Nephron progenitor cell (in vitro differentiated cells): ENCODE measurements at places on chromosomes 2 and 18.

GRCh38 chr18:44465381-44465841 lies 215.3 kb upstream of the SETBP1 start:
- DNase-seq: no peak

GRCh38 chr18:24559526-24559925 lies 99.1 kb downstream of the HRH4 start:
- no peak for DNase-seq

DNA sequence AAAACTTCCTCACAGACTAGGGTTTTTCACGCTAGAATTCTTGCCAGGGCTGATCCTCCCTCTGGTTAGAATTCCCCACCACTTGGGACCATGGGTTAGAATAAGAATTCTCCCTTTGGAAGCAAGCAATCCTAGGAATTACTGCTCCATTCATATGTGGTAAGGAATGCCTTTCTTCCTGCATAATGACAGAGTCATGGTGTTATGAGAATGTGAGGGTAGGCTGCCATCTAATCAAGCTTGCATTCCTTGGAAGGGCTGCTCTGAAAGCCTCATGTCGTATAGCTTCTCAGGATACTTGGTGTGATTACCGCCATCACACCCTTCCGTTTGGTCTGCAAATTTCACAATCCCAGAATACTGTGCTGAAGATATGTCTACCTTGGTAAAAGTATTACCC lies 1282.4 kb upstream of the PIK3C3 start:
- no peak for DNase-seq

GRCh38 chr2:239640676-239641578 lies 240.1 kb upstream of the HDAC4 start:
- DNase-seq: no peak

DNA sequence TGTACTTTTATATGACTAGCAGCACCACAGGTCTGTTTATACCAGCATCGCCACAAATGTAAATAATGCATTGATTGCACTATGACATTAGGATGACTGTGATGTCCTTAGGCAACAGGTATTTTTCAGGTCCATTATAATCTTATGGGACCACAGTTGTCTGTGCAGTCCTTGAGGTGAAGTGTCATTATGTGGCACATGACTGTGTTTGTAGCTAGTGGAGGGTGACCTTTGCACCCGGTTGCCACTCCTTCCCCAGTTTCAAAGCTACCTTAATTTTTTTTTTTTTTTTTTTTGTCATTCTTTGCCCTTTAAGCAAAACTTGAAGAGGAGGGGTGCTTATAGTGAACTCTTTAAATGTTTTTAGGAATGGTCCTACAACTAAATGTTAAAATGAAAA lies 386.4 kb downstream of the THSD7B start:
- DNase-seq: no peak

DNA sequence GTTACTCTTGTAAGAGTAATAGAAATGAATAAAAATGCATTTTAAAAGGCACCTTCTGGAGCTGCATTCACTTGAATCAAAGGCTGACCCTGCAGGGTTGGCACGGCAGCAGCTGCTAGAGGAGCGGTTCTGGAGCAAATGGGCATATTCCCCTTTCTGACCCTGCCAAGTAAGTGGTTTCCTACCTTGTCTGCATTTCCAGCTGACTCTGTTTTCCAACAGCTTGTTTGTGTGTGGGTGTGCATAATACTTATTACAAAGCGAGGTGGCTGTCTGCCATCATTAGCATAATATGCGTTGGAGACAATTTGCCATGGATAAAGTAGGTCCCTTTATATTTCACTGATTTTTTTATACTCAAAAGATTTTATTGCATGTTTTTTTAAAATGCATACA lies 21.3 kb upstream of the TTN start:
- no peak for DNase-seq

DNA sequence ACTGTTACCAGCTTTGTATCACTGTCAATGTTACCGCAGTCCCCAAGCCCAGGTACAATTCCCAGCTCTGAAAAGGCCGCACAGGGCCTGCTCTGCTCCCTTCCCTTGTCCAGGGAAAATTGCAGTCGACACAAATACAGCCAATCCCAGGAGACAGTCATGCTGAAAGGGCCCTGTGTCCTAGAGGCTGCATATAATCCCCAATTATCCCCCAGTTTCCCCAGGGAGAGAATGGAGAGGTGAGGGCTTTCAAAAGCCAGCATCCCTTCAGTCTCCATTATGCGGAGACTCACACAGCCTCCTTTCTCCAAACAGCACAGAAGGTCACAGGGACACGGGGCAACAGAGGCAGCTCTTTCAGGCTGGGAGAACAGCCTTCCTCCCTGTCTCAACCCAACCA lies 17.1 kb upstream of the CTIF start:
- DNase-seq: no peak
